Activated T-helper 1 cell treated with anti-CD3 and anti-CD28 coated beads, Interleukin-12 subunit alpha, Interleukin-12 subunit beta, Interleukin-2, Interleukin-4 antibody, amounts not matched to agents 30 ng/mL and 10 ng/mL and 1 ng/mL, durations not matched to agents 14 hours and 24 hours and 36 hours (primary cell): ENCODE measurements at places on chromosomes 5 and 9. TPM values are rescaled to one million over a fixed set of nuclear protein-coding genes. Genes with fewer than 3 reads are reported as not detected.

GRCh38 chr9:123536455-123536868, 180.5 kb downstream of the CRB2 start:
- H3K36me3 ChIP-seq, result peaks cover 3% of the 10 kb centered on the region
- H3K4me1 ChIP-seq, result peaks cover 9% of the 10 kb centered on the region
- H3K4me3 ChIP-seq, result no peak overlapping the region
- no peak for DNase-seq

DNA sequence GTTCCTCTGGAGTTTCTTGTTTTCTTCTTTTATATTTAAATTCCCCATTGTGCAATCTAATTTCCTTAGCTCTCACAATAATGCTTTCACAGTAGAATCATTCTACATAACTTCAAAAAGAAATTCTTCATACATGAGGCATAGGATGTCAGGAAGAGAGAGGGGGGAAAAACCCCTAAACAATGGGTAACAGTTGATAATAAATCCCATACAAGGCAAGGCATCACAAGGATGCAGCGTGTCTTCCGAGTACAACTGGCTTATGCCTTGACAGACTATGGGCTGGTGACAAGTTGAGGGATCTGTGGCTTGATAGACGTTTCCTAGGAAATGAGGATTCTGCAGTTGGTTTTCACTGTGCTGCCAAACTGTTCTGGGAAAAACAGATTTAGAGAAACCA, 247.4 kb downstream of the ARL15 start:
- H3K4me1 ChIP-seq, result no peaks in the 10 kb centered on the region
- no peak for DNase-seq
- H3K27ac ChIP-seq, result no peak overlapping the region
- no peaks in the 10 kb centered on the region for H3K36me3 ChIP-seq
- H3K27me3 ChIP-seq, result no peaks in the 10 kb centered on the region

DNA sequence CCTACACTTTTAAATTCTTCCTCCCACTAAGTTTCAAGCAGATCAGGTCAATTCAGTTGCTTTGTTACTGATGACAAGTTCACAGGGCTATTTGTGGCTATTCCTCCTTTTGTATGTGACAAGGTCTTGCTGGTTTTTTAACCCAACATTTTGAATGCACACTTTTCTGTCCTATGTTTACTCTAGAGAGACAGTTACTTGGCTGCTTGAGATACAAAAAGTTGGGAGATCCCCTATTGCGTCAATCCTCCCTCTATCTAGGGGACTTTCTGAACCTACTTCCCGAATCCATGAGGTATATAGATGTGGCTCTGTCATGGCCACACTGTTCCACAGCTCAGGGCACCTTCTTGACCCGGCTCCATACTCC, 386.7 kb downstream of the NTRK2 start:
- no peaks in the 10 kb centered on the region for H3K27me3 ChIP-seq
- H3K36me3 ChIP-seq, result no peaks in the 10 kb centered on the region
- no peak overlapping the region for H3K27ac ChIP-seq
- no peak for DNase-seq
- no peaks in the 10 kb centered on the region for H3K4me1 ChIP-seq

GRCh38 chr5:52668139-52668538, 119.6 kb upstream of the ITGA1 start:
- peaks cover 5% of the 10 kb centered on the region for H3K4me1 ChIP-seq
- H3K27me3 ChIP-seq, result peaks cover 18% of the 10 kb centered on the region
- DNase-seq, result no peak
- H3K36me3 ChIP-seq, result no peaks in the 10 kb centered on the region
- no peak overlapping the region for H3K4me3 ChIP-seq

DNA sequence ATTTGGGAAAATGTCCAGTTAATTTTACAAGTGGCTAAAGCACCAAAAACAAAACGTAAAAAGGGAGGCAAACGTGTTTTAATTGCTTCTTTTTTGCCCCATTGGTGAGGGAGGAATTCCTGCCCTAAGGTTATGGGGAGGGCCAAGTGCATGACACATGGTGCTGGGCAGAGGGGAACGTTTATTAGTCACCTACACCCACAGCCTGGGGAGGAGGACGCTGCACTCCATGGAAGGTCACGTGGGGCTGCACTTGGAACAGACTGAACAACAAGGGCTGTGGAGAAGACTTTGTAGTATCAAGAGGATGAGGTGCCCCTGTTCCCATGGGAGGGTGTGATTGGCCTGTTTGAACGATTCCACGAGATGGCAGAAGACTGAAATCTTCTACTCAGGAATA, 13.7 kb upstream of the ADAMTS16 start:
- no peak overlapping the region for H3K4me3 ChIP-seq
- no peak for DNase-seq
- no peaks in the 10 kb centered on the region for H3K36me3 ChIP-seq
- no peaks in the 10 kb centered on the region for H3K4me1 ChIP-seq
- no peaks in the 10 kb centered on the region for H3K27me3 ChIP-seq

- H3K27ac ChIP-seq, result no peak overlapping the region
- H3K36me3 ChIP-seq, result peaks cover 35% of the 10 kb centered on the region
- H3K4me3 ChIP-seq, result no peak overlapping the region
- peaks cover 54% of the 10 kb centered on the region for H3K4me1 ChIP-seq
- H3K27me3 ChIP-seq, result no peaks in the 10 kb centered on the region
Measured at GRCh38 chr9:20394969-20395368, 227.3 kb downstream of the MLLT3 start.

GRCh38 chr9:129199044-129199435, 21.0 kb upstream of the IER5L start:
- H3K4me1 ChIP-seq, result peaks cover 6% of the 10 kb centered on the region
- no peaks in the 10 kb centered on the region for H3K36me3 ChIP-seq
- H3K27ac ChIP-seq, result no peak overlapping the region
- DNase-seq, result no peak
- H3K4me3 ChIP-seq, result no peak overlapping the region

DNA sequence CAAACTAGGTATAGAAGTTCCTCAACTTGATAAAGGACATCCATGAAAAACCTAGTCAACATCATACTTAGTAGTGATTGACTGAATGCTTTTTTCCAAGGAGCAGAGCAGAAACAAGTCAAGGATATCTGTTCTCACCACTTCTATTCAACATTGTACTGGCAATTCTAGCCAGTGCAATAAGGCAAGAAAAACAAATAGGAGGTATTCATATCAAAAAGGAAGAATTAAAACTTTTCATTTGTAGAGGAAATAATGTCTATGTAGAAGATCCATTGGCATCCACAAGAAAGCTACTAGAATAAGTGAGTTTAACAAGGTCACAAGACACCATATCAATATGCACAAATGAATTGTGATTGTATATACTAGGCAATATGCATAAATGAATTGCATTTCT, 28.2 kb upstream of the ORM1 start:
- no peak for DNase-seq
- no peak overlapping the region for H3K27ac ChIP-seq
- peaks cover 4% of the 10 kb centered on the region for H3K27me3 ChIP-seq
- no peaks in the 10 kb centered on the region for H3K4me1 ChIP-seq

DNA sequence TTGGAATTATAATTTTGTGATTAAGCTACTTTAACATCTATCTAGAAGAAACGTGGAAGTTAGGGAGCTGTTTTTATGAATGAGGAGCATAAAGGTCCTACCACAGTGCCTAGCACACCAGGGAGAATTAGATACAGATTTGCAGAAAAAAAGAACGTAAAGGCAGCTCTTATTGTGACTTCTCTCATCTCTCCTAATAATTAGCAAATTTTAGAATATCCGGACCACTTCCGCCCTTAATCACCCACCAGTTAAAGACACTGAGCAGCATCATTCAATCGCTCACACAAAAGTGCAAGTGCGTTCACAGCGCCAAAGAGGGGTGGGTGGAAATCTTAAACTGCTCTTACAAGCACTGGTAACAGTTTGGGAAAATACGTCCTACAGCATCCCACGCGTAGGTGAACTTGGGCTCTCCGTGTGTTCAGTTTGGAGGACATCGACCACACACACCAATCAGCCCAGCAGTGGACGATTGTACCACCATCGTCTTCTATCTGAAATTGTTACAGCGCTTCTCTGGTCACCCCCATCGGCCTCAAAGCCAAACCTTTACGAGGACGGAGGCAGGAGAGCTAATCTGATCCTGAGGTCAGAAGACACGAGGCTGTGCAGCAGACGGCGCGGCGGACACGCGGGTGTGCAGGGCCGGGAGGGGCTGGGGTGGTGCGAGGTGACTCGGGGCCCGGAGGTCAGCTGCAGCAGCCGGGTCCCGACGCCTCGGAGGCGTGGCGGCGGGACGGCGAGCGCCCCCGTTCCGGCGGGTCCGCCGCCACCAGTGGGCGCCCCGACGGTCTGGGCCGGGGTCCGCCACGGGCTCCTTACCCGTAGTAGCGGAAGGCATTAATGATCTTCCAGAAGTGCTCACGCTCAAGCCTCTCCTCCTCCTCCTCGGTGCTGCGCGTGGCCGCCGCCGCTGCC, 646 bp downstream of the CARNMT1 start:
- H3K27ac ChIP-seq, result peak overlapping the region; percentile 98
- H3K36me3 ChIP-seq, result peaks cover 10% of the 10 kb centered on the region
- H3K4me1 ChIP-seq, result peaks cover 47% of the 10 kb centered on the region
- H3K4me3 ChIP-seq, result peak overlapping the region; percentile 97

GRCh38 chr5:179558932-179559283, 8.6 kb downstream of the RUFY1 start:
- H3K4me1 ChIP-seq, result peaks cover 12% of the 10 kb centered on the region
- DNase-seq, result no peak
- H3K4me3 ChIP-seq, result peak overlapping the region; percentile 94
- no peaks in the 10 kb centered on the region for H3K27me3 ChIP-seq

DNA sequence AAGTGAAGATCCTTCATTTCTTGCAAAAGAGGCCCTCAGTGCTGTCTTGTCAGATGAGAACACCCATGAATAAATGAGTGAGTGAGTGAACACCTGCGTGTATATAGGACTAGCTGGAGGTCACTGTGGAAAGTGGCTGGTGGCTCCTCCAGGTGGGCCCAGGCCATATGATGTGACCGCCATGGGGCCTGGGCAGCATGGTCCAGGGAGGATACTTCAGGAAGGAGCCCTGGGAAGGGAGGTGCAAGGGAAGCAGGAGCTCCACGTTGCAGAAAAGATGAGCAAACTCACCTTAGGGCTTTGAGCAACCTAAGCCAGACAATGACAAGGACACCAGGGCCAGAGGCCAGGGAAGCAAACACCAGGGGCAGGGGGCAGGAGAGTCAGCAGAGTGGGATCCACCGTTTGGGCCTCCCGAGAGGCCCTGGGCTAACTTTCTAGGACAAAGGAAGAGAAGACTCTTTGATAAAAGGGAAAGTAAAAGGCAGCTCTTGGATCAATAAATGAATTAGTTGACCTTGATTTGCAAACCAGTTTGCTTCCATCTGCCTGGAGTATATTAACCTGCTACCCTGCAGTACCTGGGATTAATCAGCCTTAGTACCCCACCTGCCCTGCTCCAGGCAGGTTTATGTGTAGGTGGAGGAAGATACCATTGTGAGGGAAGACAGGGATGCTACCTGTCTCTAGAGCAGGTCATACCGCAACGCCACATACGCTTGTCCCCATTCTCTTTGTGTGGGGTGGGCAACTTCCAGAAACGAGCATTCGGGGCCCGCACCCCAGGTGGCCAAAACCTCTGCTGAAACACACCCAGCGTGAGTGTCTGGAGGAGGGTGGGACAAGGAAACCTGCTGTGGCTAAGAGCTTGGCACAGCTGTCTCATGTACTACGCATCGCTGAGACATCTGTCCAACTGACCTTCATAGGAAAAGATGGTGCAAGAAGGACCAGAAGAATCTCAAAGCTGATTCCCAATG, 51.4 kb upstream of the OLFM1 start:
- H3K4me1 ChIP-seq, result no peaks in the 10 kb centered on the region
- no peaks in the 10 kb centered on the region for H3K36me3 ChIP-seq
- DNase-seq, result no peak

DNA sequence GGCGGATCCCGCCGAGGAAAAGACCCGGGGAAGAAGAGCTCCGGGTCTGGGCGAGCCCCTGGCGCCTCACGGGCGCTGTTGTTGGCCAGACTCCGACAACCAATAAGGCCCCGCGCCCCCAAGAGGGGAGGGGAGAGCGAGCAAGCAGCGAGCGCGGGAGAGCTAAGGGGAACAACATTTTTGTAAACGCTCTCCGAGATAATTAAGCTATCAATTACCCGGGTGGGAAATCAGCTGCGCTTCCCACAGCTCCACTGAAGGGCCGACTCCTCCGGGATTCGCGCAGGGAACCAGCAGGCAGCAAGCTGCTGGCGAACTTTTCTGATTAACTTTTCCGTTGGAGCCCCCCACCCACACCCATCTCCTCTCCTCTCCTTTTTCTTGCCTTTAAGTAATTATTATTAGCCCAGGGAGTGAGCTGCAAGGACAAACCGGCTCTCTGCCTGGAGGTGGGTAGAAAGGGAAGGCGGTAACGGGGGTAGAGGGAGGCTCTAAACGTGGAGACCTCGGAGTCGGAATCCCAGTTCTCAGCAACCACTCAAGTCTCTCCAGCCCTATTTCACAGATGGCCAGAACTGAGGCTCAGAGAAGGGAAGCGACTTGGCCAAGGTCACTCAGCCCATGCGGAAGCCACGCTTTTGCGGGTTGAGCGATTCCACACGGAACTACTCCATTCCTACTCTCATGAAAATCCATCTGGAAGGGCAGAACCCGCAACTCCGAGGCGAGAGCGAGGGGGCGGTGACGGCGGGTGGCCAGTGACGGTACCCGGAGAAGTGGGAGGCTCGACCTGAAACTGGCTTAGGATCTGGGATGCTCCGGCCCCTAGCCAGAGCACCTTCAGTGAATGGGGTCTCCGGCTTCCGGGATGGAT, 1.3 kb downstream of the ASTN2 start:
- DNase-seq, result no peak
- no peak overlapping the region for H3K4me3 ChIP-seq
- H3K27me3 ChIP-seq, result peaks cover 28% of the 10 kb centered on the region

- H3K4me3 ChIP-seq, result no peak overlapping the region
- peaks cover 11% of the 10 kb centered on the region for H3K27me3 ChIP-seq
- H3K27ac ChIP-seq, result no peak overlapping the region
- no peak for DNase-seq
- no peaks in the 10 kb centered on the region for H3K36me3 ChIP-seq
Measured at GRCh38 chr5:175466700-175467318, 11.6 kb upstream of the SFXN1 start.

Gene SPATA6L
- total RNA-seq, result not detected in 2 replicates

Gene KIF24
- total RNA-seq, result 5.8 and 6.1 TPM in 2 replicates
